ENCODE measurements at places on chromosomes 1 and 21.

DNA sequence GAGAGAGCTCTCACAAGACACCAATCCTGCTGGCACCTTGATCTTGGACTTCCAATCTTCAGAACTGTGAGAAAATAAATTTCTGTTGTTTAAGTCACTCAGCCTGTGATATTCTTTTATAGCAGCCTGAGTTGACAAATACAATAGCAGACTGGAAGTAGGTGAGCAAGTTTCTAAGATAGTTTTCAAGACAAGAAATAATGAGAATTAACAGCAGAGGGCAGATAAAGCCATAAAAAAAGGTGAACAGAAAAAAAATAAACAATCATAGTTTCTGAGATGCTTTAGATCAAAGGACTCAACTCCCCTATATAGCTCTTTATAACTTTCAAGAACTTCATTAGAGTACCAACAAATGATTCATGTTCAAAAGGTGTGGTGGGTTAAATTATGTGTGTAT, 119.8 kb downstream of the PLPPR5 start:
- no peak for DNase-seq

- DNase-seq = no peak
Observed at GRCh38 chr1:181134543-181135436, 46.3 kb downstream of the IER5 start.

- no peak for DNase-seq
Observed at GRCh38 chr1:117820694-117821381, 108.6 kb downstream of the GDAP2 start.

DNA sequence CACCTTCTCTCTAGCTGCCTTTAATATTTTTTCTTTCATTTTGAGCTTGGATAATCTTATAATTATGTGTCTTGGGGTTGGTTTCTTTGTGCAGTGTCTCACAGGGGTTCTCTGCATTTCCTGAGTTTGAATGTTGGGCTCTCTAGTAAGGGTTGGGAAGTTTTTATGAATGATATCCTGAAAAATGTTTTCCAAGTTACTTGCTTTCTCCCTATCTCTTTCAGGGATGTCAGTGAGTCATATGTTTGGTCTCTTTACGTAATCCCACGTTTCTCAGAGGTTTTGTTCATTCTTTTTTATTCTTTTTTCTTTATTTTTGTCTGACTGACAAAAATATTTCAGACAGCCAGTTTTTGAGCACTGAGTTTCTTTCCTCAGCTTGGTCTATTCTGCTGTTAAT, 55.4 kb upstream of the CCDC190 start:
- no peak for DNase-seq

DNA sequence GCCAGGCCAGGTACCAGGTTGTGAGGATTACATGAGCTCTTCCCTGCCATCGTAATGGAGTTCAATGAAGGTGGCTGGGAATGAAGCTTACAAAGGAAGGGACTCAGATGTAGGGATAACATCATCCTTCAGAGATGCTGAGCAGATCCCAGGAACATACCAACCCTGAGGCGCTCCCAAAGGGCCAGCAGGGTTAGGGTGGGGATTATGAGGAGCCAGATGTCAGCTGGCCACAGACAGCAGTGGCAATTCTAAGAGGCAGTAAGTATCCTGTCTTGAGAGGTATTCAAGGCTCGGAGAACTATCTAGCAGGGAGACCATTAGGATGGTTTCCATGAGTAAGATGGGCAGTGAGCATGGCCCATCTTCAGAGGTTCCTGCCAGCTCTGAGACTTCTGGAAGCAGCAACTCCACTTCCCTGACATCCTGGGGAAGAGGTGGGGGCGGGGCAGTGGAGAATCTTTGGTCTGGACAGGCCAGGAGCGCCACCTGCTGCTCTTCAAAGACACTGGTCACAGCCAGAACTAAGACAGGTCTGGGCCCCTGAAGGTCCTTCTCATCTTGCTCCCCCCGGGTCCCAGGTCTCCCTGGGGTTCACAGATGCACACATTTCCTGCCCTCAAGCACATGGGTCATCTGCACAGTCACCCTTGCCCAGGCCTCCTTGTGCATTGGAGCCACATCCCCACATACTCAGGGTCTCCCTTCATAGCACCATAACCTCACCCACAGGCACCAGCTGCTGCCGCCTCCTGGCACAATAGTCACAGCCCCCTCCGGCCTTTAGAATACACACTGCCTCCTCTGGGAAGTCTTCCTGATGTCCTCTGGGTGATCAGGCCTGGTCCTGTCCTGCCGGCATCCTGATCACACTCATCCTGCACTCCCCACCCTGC, 2.7 kb upstream of the SDC3 start:
- no peak for DNase-seq

- DNase-seq = no peak
Observed at GRCh38 chr1:62180639-62181038, 14.0 kb upstream of the L1TD1 start.

- no peak for DNase-seq
Observed at GRCh38 chr1:113980110-113980509, 836 bp downstream of the OLFML3 start.

GRCh38 chr1:18951818-18952391, 4.6 kb downstream of the IFFO2 start:
- peak; percentile 49 for DNase-seq

DNA sequence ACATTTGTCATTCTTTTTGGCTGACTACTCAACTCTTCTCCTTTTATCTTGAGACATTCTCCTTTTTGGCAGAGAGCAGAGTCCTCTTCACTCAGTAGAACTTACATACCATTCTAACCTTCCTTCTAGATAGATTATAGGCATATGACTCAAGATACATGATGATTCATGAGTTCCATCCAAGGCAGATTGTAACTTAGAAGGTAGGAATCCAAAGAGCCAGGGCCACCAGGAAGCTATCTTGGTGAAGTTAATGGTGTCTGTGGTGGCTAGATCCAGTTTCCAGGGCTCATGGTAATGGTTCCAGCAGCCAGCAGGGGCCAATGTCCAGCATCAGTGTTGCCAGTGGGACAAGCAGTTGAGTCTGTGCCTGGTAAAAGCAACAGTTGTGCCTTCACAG, 76.1 kb upstream of the KIAA0040 start:
- DNase-seq = no peak

DNA sequence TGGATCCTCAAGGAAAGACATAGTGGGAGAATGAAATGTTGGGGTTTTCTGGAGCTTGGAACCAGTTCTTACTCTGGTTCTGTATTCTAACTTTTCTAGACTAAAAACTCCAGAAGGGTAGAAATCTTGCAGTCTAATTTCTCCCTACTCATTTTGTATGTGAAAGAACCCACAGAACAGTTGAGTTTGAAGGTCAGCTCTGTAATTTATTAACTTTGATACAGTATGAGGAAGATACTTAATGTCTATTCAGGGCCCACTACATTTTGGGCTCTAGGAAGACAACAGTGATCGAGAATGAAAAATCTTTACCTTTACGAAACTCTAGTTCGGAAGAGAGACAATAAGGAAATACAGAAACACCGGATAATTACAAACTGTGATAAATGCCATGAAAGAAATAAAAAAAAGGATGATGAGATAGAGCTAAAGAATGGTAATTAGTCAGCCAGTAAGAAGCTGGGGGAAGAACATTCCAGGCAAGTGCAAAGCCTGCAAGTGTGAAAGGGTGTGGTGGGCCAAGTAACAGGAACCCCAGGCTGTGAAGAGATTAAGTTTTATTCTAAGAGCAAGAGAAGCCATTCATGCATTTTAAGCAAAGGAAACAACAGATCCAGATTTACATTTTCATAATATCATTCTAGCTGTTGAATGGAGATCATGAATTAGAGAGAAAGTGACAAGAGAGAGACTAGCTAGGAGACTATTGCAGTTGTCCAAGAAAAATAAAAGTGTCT, 159.9 kb upstream of the HMCN1 start:
- no peak for DNase-seq

DNA sequence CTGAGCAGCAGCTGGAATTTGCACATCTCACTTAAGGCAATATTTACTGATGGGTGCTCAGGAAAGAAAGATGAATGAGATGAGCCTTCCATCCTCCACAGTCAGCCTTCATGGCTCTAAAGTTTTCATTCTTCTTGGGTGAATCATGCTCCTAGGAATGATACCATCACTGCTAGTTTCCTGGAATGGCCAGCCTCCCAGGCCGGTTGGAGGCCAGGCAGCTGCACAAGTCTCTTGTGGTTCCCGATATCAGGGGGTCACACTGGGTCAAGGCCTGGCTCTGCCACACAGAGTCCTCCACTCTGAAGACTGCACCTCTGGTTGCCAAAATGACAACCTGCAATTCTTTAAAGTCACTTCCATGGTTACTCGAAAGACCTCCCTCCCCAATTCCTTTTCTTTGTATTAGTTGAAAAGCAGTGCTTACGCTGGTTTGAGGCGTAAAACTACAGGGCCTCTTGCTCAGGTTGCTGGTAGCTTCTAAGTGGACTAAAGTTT, 46.2 kb upstream of the PALMD start:
- no peak for DNase-seq

GRCh38 chr1:229148041-229148671, 122.8 kb upstream of the RAB4A start:
- no peak for DNase-seq

GRCh38 chr1:45026446-45026845, 14.4 kb downstream of the UROD start:
- no peak for DNase-seq

DNA sequence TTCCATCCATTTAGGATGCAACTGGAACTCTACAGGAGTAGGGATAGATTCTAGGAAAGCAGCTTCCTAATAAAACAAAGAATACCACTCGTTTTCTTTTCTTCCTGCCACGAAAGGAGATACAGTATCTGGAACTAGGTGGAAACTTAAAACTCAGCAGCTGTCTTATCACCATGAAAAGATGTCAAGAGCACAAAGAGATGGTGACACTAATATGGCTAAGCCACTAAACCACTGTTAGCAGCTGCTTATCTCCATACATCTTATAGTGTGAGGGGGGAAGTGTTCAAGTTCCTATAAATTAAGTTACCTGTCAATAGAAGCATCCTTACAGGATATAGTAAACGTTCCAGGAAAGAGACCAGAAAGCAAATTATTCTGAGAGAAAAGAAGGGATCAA, 162.5 kb downstream of the TYW3 start:
- no peak for DNase-seq

DNA sequence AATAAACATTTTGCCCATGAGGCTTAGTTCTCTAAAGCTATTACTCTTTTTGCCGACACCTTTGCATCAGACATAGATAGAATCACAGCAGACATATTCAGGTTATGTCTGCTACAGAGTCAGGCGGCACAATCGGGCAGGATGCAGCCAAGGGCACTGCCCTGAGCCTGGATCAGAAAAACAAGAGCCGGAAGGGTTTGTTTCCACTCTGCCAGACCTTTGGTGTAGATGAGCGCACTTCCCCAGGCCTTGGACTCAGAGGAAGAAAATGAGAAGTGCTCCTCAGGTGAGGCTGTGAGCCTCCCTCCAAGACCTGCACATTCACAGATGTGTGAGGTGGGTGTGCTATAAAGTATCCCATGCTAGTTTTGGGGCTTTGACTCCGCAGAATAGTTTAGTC, 43.7 kb downstream of the GNG12 start:
- no peak for DNase-seq

GRCh38 chr1:147892731-147893214, 9.8 kb upstream of the GJA8 start:
- no peak for DNase-seq

GRCh38 chr1:151047925-151048644, 534 bp downstream of the C1orf56 start:
- DNase-seq = no peak

DNA sequence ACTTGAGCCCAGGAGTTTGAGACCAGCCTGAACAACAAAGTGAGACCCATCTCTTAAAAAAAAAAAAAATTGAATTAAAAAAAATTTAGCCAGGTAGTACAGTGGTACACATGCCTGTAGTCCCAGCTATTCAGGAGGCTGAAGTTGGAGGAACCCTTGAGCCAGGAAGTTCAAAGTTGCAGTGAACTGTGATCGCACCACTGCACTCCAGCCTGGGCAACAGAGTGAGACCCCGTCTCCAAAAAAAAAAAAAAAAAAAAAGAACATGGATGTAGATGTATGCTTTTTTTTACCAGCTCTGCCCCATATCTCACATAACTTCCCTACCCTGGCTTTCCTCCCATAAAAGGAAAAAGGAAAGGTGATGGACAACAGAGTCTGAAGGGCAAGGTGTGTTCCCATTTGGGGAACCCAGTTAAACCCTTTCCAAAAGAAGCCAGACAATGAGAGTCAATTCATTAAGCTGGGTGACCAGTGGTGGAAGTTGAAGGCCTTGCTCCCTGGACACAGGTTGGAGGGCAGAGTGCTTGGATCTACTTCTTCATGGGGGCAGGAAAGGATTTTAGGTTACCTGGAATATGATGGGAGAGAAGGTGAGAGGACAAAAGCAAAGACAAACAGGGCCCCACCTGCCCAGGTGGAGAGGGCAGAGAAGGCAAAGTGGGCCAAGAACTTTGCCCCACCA, 2.9 kb downstream of the KRTCAP2 start:
- no peak for DNase-seq

DNA sequence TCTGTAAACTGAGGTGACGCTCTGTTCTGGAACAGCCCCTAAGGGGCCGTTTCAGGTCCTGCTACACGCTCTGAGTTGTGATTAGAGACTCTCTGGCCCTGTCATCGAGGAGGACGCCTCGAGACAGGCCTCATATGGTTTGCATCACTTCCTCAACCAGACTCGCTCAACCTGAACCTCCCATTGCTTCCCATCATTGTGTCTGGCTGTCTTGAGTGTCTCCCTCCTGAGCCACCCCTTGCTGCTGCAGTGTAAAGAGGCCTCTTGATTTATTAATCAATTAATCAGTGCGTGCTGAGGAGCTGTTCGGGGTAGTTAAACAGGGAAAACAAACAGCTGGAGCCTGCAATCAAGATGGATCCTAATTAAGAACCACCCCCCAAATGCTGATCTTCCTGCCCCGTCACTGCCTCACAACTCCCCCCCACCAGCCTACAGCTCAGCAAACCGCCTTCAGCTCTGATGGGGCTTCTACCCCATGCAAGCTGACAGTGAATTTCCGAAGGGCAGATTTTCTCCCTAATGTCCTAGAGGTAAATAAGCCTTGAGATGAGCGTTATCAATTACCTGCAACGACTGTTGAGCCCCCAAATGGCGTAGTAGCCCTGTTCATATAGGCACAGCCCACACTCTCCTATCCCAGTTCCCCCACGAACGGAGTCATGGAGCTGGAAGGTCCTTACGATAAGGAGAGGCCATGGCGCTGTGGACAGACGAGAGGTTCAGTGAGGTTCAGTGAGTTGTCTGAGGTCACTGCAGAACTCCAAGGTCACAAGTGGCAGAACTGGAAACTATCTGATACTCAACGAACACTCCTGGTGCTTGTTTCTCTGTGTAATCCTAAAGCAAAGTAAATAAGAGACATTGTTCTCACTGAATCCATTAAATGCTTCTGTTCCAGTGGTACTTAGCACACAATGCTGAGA, 210.6 kb downstream of the KIF26B start:
- DNase-seq = no peak

- no peak for DNase-seq
Observed at GRCh38 chr1:59805554-59805953, 9.2 kb upstream of the HOOK1 start.

DNA sequence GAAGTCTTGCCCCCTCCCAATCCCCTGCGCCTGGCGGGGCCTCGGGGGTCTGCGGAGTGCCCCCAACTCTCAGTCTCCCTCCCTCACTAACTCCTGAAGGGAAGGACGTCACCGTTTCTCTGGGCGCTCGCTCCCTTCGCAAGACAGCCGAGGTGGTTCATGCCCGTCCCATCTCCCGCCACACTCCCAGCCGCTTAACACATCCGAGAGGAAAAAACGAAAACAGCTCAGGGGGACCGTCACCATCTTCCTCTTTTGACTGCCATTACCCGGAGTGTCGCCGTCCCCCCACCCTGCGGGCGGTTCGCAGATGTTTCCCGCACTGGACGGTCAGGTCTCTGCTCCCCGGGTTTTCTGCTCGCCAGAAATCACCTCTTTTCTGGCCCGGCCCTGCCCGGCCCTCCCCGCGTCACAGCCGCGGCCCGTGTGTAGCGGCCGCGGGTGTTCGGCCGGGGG, 532 bp downstream of the ERO1B start:
- peak; percentile 5 for DNase-seq

- DNase-seq = no peak
Observed at GRCh38 chr1:93905051-93905450, 4.2 kb downstream of the GCLM start.
